Progenitor cell of endocrine pancreas (in vitro differentiated cells): ENCODE measurements at places on chromosomes 5 and 9.

- DNase-seq = no peak
Measured at GRCh38 chr9:70101265-70101664, 57.6 kb downstream of the MAMDC2 start.

DNA sequence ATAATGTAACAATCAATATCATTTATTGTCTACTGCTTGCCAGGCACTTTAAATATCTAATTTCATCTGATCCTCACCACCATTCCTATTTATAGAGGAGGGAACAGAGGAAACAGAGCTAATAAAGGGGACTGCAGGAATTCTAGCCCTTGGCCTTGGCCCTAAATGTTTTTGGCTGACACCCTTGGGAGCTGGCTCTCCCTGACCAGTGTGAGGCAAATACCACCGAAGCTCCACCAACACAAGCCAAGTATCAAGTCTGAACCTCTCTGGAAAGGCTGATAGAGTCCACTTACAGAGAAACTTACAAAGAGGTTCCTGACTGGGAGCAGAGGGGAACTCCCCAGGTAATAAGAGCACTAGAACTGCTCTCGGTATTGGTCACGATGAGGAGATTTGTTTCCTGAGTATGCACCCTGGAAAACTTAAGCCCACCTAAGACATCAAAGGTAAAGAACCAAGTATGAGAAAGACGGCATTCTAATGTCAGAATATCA, 243.1 kb upstream of the PANK3 start:
- no peak for DNase-seq

DNA sequence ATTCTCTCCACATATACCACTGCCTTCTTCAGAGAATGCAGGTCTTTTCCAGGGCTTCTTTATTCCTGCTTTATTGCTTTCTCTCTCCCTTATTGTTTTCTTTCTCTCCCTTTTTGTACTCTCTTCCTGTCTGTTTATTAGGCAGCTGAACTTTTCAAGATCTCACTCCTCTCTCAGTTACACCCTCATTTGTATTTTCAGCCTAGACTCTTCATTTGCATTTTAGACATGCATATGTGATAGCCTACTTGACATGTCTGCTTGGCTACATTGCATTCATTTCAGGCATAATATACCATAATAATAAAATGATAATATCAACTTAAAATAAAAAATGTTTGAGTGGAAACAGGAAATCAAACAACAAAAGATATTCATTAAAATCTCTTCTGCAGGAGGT, 377.9 kb upstream of the TNC start:
- no peak for DNase-seq

DNA sequence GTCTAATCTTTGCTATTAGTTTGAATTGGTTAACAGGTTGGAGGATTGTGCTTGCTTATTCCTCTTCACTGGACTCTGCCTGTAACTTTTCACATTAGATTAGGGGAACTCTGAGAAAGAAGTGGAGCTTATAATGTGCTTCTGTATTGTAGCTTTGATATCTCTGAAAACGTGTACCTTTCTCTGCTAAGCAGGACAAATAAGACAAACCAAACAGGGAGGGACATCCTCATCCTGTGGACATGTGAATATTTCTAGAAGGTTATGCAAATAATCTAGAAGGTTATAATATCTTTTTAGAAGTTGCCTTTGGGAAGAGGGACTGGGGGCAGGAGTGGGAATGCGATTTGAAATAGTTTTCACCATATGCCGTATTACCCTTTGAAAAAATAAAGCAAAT, 11.7 kb downstream of the IQGAP2 start:
- DNase-seq = no peak

DNA sequence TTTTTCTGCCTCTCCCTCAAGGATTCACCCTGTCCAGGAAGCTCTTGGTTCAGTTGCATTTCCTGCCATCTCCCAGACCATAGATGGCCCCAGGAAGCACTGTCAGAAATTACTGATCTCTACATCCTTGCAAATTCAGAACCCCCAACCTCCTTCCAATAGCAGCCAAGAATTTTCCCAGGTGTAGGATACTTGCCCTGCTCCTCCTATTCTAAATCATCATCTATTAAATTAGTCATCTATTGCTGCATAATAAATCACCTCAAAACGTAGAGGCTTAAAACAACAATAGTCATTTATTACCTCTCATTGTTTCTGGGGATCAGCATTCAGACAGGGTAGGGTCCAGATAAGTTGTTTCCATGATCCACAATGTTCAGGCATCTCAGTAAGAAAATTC, 26.1 kb upstream of the ADRA1B start:
- DNase-seq = no peak

GRCh38 chr9:78644359-78644758, 347.4 kb downstream of the PSAT1 start:
- no peak for DNase-seq

- DNase-seq = no peak
Measured at GRCh38 chr5:53173083-53173482, 63.5 kb upstream of the MOCS2 start.

- DNase-seq = no peak
Measured at GRCh38 chr9:113309204-113309813, 6.1 kb upstream of the RNF183 start.

DNA sequence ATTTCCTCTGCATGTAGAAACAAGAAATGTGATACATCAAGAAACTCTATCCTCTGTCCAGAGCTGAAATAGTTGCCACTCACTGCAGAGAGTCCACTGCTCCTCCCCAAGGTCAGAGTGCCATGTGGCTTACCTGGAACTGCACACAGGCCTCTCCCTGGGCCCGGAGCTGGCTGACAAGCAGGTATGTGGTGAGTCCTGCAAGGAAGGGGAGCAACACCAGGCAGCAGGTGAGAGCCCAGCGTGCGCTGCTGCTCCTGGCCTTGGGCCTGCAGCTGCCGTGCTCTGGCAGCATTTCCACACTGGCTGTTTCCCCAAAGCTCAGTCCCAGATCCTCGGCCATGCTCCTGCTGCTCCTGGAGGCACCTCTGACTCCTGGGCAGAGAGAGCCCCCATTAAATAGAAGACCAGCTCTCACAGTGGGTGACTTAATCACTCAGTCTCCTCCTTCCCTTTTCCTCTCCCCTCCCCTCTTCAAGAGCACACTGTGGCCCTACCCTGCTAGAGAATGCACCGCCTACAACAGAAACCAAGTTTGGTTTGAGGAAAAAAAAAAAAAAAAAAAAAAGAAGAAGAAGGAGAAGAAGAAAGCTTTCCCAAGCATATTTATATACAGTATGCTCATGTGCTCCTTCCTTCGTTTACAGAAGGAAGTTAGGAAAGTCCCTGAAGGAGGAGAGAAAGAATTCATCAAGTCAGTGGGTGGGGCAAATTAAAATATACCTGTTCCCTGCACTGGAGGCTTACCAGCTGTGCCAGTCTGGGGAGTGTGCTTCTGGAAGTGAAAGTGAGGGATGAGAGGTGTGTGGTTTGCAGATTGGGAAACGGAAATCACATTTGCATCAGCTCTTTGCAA, at the start of gene TNFSF15:
TSS of gene TNFSF15 (minus strand) at position 370 of the 856 bp plus-strand sequence. CDS start at position 343, 27 bp downstream.
- peak; percentile 26 for DNase-seq

- DNase-seq = no peak
Measured at GRCh38 chr5:26492906-26493459, 545.4 kb downstream of the CDH9 start.
